ENCODE measurements at places on chromosomes 3 and 15. TPM values are rescaled to one million over a fixed set of nuclear protein-coding genes. Genes with fewer than 3 reads are reported as not detected.

- DNase-seq = peak; percentile 79
Measured at GRCh38 chr3:115092220-115092791, 54.8 kb downstream of the ZBTB20 start.

- DNase-seq = no peak
Measured at GRCh38 chr3:130853581-130853980, 40.3 kb upstream of the ATP2C1 start.

GRCh38 chr3:108004647-108005046 is 86.2 kb downstream of the CD47 start:
- DNase-seq = no peak

DNA sequence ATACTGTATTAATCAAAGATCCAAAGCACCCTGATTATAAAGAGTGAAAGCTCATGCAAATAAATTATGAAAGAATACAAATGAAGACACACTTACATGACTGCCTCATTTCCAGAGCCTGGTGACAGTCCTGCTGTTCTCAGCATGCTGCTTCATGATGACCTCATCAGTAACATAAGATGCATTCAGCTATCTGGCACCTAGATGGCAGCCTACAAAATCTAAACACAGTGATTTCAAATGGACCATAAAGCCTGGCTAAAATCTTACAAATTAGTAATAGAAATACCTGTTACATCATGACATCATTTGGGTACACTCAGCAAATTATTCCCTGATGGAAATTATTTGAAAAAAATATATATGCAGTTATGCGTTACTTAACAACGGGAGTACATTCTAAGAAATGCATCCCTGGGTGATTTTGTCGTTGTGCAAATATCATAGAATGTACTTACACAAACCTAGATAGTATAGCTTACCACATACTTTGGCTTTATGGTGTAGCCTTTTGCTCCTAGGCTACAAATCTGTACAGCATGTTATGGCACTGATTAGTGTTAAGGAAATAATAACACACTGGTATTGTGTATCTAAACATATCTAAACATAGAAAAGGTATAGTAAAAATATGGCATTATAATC is 207.2 kb downstream of the EPHA3 start:
- peak; percentile 49 for DNase-seq

GRCh38 chr15:46126581-46126980 is 491.8 kb downstream of the SQOR start:
- DNase-seq = no peak

The FRMD5 gene
- 59.7 TPM for total RNA-seq

DNA sequence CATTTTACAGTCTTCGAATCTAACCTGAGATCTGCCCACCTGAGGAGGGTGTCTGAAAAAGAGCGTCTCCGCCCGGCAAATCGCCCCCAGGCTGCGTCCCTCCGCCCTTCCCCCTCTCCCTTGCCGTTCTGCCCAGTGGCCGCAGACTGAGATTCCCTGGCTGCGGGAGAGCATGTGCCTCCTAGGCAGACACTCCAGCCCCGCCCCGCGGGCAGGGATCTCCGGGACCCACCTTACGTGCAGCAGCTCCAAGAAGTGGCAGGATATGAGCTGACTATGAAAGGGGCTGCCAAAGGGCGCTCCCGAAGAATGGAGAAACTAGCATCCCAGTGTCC is 2.7 kb upstream of the WNT5A start:
- DNase-seq = peak; percentile 79

- DNase-seq = no peak
Measured at GRCh38 chr3:113051787-113052186, 61.0 kb downstream of the GTPBP8 start.

DNA sequence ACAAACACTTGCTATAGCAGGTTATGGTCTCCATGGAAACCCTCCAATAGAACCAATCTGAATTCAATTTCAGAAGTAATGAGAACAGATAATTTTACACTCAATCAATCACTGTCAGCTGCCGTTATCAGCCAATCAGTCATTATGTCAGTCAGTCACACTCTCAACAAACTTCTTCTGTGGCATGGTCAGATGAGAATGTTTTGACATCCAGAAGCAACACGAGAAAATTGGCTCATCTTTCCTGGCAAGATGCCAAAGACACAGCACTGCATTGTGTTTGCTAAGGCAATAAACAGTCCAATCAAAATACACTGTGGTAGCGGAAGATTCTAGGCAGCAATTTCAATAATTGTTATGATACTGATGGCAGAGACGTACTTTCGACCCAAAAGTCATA is 190.7 kb downstream of the RORA start:
- DNase-seq = no peak

DNA sequence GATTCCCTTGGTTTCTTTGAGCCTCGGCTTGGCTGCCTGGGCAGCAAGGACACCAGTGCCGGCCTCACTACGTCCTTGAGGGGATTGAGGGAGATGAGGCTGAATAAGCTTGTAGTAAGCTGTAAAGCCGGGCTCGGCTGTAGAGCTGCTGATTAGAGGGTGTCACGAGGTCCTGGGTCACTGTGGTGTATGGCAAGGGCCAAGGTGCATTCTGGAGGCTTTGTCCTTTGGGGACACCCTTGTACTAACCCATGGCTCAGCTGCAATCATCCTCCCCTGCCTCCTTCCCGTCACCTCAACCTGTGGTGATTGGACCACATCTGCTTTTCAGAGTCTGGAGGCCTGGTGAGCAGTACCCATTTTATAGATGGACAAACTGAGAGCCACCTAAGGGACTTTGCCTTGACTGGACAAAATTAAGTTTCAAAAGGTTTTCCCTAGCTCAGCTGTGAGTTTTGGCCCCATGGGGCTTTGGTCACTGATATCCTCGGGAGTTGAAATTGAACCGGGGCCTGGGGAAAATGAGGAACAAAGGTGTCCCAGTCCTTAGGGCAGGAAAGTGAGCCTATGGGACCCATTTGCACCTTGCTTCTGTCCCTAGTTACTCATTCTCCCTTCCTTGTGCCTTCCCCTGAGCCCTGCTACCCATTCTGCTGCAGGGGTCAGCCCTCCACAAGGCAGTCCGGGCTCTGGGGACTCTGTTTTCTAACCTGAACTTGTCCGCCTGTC is 2.4 kb downstream of the SLC6A6 start:
- DNase-seq = no peak

The POLR2H gene
- total RNA-seq = 112 TPM

GRCh38 chr15:93460717-93461116 is 371.7 kb upstream of the RGMA start:
- DNase-seq = no peak

The CTDSPL2 gene
- total RNA-seq = 46.6 TPM

GRCh38 chr15:39963786-39964185 is 29.9 kb downstream of the EIF2AK4 start:
- DNase-seq = no peak

The MYL3 gene
- total RNA-seq = 2,390 TPM

The IQCF5 gene
- total RNA-seq = not detected

The PRRT3 gene
- 11.0 TPM for total RNA-seq

DNA sequence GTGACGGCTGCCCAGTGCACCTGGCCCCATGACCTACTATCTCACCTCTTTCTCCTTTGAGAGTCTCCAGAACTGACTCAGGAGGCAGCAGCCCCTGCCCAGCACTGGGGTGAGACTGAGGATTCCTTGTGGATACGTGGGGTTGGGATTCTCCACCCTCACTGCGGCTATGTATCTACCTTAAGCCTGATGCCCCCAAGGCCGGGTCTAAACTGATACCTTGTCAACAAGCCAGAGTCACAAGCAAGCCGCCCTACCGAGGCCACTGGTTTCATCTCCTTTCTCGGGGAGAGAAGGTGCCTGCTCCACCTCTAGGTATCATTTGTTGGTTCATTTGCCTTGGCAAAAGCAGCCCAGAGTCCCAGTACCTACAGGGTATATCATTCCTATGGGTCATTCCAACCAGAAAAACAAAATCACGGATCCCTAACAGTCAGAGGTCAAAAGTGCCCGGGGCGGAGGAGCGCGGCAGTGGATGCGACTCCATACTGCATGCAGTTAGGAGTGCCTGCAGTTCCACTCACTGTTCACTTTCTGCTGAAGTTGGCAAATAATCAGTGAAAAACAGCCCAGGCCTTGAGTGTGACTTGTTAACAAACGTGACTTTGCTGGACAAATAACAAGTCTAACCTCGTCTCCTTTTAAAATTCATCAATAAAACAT is 47.5 kb downstream of the ABTB1 start:
- DNase-seq = no peak
